Daoy (cell line): ENCODE measurements at places on chromosomes 6 and 20. TPM values are rescaled to one million over a fixed set of nuclear protein-coding genes. Genes with fewer than 3 reads are reported as not detected.
A peak's percentile ranks its signal among the peaks of the same experiment; 100 is the strongest.

Gene IP6K3
- not detected in 2 replicates for total RNA-seq

Gene OVOL2
- total RNA-seq: 0.91 and 1.0 TPM in 2 replicates

Gene PTK6
- not detected in 2 replicates for total RNA-seq

Gene GRM4
- 0.06 TPM in 1 of 2 replicates, not detected in the other for total RNA-seq

Gene OPRM1
- not detected in 2 replicates for total RNA-seq

Gene PRICKLE4
- total RNA-seq: not detected in 2 replicates

- peak; percentile 75 for DNase-seq
These were observed 14.3 kb downstream of the PSMB9 start for GRCh38 chr6:32868257-32868788.

- DNase-seq: no peak
These were observed 235.7 kb downstream of the DOK5 start for GRCh38 chr20:54711071-54711470.

DNA sequence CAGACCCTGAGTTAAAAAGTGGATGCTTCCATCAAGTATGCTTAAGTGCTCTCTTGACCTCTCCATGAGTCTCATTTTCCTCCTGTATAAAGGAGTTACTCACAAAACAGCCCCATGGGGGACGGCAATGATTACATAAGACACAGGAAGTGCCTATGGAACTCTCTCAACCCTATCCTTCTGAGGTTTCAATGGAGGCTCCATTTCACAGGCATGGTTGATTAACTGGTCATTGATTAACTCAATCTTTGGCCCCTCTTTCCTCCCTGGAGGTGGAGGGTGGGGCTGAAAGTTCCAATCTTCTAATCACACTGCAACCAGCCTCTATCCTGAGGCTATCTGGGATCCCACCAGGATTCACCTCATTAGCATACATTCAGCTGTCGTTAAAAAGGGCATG, 29.3 kb downstream of the CST8 start:
- no peak for DNase-seq

GRCh38 chr20:19628570-19629134, 129.4 kb upstream of the RIN2 start:
- peak; percentile 56 for DNase-seq

GRCh38 chr20:43751167-43752050, 24.6 kb upstream of the GTSF1L start:
- peak; percentile 79 for DNase-seq

- peak; percentile 48 for DNase-seq
These were observed 58.0 kb downstream of the SYTL3 start for GRCh38 chr6:158707821-158708195.

- no peak for DNase-seq
These were observed 357.2 kb upstream of the SULF2 start for GRCh38 chr20:48142516-48142773.

DNA sequence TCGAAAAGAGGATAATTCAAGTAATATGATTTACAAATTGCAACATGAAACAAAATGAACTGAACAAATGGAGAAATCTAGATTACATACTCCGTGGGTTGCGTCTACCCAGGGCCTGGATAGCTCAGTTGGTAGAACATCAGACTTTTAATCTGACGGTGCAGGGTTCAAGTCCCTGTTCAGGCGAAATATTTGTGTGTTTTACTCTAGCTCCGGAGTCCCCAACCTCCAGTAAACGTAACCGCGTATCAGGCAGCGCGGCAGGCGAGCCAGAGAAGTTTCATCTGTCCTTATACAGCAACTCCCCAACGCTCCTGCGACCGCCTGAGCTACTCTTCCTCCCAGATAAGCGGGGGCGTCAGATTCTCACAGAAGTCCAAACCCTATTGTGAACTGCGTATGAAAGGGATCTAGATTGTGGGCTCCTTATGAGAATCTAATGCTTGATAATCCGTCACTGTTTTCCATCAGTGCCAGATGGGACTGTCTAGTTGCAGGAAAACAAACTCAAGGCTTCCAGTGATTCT, 176.1 kb downstream of the TRIM27 start:
- peak; percentile 99 for DNase-seq

GRCh38 chr6:2782825-2783187, 17.6 kb downstream of the WRNIP1 start:
- no peak for DNase-seq

GRCh38 chr6:5726976-5727718, 279.6 kb downstream of the NRN1 start:
- peak; percentile 81 for DNase-seq

DNA sequence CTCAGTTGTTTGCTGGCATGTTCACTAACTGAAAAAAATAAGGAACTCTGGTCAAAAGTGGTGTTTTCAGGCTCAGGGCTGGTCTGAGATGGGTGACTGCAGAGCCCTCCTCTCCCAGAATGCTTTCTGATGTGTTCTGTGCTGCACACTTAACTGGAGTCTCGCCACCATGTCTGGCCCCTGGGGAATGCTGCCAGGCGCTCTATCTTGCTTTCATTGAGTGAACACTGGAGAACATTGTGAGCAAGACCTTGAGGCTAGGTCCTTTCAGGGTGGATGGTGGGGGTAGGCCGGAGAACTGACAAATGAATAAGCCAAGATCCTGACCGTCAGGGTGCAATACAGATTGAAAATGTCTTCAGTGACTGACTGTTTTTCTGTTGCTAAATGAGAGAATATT, 19.5 kb downstream of the PANK2 start:
- no peak for DNase-seq

DNA sequence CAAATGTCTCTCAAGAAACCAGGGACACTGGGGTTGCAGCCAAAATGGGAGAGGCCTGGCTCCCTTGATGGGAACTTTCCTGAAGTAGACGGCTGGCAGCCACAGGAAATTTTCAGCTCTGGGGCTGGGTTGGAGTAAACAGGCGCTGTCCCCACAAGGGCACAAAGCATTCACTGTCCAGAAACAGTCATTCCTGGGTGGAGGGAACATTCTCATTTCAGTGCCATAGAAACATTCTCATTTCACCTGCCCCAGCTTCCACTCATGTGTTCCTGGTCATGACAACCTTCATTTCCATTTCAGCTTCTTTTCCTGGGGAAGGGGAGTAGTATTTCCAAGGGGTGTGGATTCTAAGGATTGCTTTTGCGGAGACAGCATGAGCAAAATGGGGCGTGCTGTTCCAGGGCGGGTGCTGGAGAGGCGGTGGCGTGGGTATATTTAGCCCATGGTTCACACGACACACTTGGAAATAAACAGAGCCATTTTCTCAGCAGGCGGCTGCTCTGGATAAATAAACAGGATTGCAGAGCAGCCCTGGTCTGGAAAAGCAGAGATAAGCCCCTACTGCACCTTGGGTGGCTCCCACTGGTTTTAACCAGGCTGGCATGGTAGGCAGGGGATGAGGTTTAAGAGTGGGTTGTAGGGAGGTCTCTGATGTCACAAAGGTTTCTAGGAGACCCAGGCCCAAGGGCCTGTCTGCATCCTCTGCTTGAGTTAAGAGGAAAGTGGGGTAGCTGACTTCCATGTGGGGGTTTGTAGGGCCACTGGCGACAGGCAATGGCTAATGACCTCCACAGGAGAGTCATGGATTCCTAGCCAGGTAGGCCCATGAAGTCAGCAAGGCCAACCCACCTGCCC, 32.9 kb downstream of the COX4I2 start:
- DNase-seq: no peak

- DNase-seq: no peak
These were observed 157.8 kb upstream of the PREP start for GRCh38 chr6:105560611-105561066.

GRCh38 chr6:168626046-168626602, 185.1 kb downstream of the SMOC2 start:
- DNase-seq: no peak
